Endothelial cell of umbilical vein (primary cell): ENCODE measurements at places on chromosomes 1 and 21. TPM values are rescaled to one million over a fixed set of nuclear protein-coding genes. Genes with fewer than 3 reads are reported as not detected.

DNA sequence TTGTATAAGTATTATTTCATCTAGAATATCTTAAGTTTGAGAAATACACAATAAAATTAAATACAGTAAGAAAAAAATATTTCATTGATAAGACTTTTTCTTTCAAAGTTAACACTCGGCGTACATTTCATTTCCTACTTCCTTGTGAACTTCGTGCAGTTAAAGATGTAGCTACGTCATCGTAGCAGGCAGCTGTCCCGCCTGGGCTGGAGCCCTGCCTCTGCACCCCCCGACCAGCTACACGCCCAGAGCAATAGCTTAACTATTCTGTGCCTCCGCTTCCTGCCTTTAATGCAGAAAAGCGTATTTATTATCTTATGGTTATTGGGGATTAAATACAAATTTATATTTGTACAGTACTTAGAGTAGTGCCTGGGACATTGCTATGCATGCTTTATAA, 53.5 kb downstream of the CLSTN1 start:
- H3K27ac ChIP-seq = no peak overlapping the region
- H3K36me3 ChIP-seq = peaks cover 3% of the 10 kb centered on the region
- H3K27me3 ChIP-seq = no peaks in the 10 kb centered on the region

GRCh38 chr1:115204513-115204912, 115.2 kb upstream of the TSPAN2 start:
- no peak for DNase-seq
- no peaks in the 10 kb centered on the region for H3K4me1 ChIP-seq
- no peak overlapping the region for H3K27ac ChIP-seq
- no peaks in the 10 kb centered on the region for H3K36me3 ChIP-seq
- no peak overlapping the region for H3K4me3 ChIP-seq

GRCh38 chr1:39116860-39117728, 87.4 kb upstream of the MACF1 start:
- H3K36me3 ChIP-seq = no peaks in the 10 kb centered on the region
- H3K27me3 ChIP-seq = no peaks in the 10 kb centered on the region
- H3K27ac ChIP-seq = peak overlapping the region; percentile 40
- peak; percentile 69 for DNase-seq
- H3K4me1 ChIP-seq = peaks cover 45% of the 10 kb centered on the region
- no peak overlapping the region for H3K4me3 ChIP-seq

- no peaks in the 10 kb centered on the region for H3K4me1 ChIP-seq
- H3K27ac ChIP-seq = no peak overlapping the region
- no peak overlapping the region for H3K4me3 ChIP-seq
- DNase-seq = no peak
- no peaks in the 10 kb centered on the region for H3K27me3 ChIP-seq
These were observed 177.3 kb upstream of the CAMK1G start for GRCh38 chr1:209406168-209406567.

DNA sequence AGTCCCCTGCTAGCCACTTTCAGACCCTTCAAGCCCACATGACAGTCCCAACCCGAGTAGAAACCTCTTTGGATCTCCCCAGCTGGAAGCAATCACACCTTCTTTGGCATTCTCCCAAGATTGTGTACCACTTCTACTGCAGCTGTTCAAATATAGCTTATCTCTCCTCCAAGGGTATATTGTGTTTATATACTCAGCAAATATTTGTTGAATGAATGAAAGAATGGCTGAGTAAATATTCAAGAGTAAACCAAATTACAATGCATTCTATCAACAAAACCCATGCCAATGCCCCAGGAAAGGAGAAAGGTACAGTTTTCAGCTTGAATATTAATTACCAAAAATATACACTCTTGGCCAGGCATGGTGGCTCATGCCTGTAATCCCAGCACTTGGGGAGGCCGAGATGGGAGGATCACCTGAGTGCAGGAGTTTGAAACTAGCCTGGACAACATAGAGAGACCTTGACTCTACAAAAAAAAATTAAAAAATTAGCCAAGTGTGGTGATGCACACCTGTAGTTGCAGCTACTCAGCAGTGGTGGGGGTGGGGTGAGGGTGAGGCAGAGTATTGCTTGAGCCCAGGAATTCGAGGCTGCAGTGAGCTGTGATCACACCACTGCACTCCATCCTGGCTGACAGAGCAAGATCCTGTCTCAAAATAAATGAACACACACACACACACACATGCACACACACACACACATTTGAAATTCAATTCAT, 68.5 kb downstream of the NIBAN1 start:
- H3K27me3 ChIP-seq = peaks cover 3% of the 10 kb centered on the region
- H3K27ac ChIP-seq = no peak overlapping the region
- no peak for DNase-seq
- no peaks in the 10 kb centered on the region for H3K4me1 ChIP-seq
- H3K36me3 ChIP-seq = no peaks in the 10 kb centered on the region

GRCh38 chr21:42063191-42063570, 7.9 kb upstream of the UMODL1 start:
- DNase-seq = no peak
- H3K4me3 ChIP-seq = no peak overlapping the region
- peaks cover 8% of the 10 kb centered on the region for H3K27me3 ChIP-seq
- no peaks in the 10 kb centered on the region for H3K36me3 ChIP-seq
- H3K27ac ChIP-seq = no peak overlapping the region
- H3K4me1 ChIP-seq = peaks cover 2% of the 10 kb centered on the region

DNA sequence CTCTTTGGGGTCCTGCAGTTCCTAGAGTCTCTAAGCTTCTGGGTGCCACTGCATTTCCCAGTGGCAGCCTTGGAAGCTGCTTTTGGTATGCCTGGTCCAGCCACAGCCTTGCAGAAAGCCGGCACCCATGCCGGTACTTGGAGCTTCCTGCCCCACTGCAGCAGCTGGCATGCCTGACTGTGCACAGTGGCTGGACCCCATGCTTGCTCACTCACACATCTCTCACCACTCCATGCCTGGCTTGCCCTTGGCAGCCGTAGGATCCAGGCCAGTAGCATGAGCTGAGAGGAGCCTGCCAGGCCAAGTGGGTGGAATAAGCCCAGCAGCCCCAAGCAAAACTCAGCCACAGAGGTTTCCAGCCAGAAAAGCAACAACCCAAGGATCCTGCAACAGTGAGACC, 20.3 kb upstream of the FNBP1L start:
- no peaks in the 10 kb centered on the region for H3K4me1 ChIP-seq
- H3K36me3 ChIP-seq = no peaks in the 10 kb centered on the region
- no peak overlapping the region for H3K27ac ChIP-seq
- DNase-seq = no peak
- peaks cover 5% of the 10 kb centered on the region for H3K27me3 ChIP-seq

- H3K4me1 ChIP-seq = no peaks in the 10 kb centered on the region
- H3K4me3 ChIP-seq = no peak overlapping the region
- no peak for DNase-seq
- H3K36me3 ChIP-seq = no peaks in the 10 kb centered on the region
These were observed 43.2 kb upstream of the RUNX3 start for GRCh38 chr1:24973315-24973714.

DNA sequence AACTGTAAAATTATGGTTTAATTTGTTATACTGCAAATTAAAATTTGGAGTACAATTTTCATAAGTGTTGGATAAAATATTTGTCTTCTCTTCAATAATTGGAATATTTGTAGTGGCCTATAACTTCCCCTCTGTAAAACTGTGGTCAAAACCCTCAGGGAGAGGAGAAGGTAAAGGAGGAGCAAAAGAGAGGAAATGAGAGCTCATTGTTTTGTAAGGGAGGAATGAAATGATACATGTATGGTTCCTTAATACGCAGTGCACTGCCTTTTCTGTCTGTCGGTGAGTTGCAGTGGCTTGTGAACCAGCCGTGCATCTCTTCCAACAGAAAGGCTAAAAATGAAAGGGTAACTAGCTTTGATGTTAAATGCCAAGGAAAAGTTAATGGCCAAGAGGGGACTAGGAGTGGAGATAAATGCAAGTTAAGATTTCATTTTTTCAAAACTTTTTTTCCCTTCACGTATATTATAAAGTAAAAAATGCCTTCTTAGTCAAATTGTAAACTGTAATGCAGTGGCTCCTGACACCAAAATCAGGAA, 26.4 kb downstream of the LRRC8D start:
- DNase-seq = no peak
- peaks cover 20% of the 10 kb centered on the region for H3K4me1 ChIP-seq
- peaks cover 2% of the 10 kb centered on the region for H3K36me3 ChIP-seq
- H3K27me3 ChIP-seq = no peaks in the 10 kb centered on the region

HMGCS2 gene
- not detected in 2 replicates for total RNA-seq

CD1E gene
- not detected in 2 replicates for total RNA-seq

NPHS2 gene
- total RNA-seq = not detected in 2 replicates

SH2D5 gene
- total RNA-seq = 1.0 and 2.4 TPM in 2 replicates

OR2AK2 gene
- not detected in 2 replicates for total RNA-seq

REN gene
- not detected in 2 replicates for total RNA-seq

RIPK4 gene
- not detected in 2 replicates for total RNA-seq
